NAMALWA (cell line): ENCODE measurements at places on chromosomes 7 and 10.

GRCh38 chr10:60314069-60314940 is 75.4 kb downstream of the ANK3 start:
- peak; percentile 22 for DNase-seq

DNA sequence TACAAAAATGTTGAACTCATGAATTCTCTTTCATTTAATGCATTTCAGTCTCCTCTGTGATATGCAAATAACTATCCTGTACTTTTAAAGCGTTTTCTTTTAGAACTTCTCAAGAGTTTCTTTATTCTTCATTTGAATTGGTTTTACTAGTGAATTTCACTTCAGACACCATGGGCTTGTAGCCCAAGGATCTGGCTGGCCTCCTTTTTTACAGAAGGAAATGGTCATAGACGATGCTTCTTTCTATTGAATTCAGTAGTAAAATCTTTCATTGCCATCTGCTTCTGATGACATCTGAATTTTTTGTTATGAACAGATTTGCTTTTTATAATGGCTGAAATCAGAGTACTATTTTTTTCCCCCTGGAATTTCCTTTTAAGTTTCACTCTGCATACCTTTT is 135.2 kb upstream of the ETV1 start:
- DNase-seq, result no peak

DNA sequence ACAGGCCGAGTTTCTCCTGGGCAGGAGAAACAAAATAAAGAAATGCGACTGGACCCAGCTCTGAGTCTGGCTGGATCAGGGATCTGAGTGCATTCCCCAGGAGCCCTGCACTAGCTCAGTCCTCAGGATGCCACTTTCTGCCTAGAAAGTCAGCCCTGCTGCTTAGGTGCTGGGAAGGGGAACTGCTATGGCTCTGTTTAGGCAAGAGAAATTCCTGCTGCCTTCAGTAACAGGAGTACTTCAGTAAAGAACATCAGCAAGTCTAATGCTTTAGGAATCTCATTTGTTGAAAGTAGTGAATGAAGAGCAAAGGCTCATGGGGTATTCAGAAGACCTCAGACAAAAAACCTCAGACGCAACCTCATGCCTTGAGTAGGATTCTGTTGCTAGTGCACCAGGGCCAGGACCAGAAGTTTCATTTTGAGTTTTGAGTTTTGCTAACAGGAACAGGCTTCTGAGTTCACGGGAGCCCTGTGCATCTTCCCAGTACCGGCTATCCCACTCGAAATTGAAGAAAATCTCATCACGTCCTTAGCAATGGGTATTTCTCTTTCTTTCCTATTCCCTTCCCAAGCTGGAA is 170.8 kb upstream of the CDCA7L start:
- no peak for DNase-seq

DNA sequence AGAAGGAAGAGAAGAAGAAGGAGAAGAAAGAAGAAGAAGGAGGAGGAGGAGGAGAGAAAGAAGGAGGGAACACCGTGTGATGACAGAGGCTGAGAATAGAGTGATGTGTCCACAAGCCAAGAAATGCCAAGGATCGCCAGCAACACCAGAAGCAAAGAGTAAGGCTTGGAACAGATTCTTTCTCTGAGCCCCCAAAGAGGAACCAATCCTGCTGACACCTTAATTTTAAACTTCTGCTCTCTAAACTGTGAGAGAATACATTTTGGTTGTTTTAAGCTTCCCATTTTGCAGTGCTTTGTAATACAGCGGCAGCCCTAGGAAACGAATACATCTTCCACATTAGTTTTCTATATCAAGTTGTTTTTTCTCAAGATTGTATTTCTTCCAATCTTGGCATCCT is 13.9 kb upstream of the WNT8B start:
- DNase-seq, result no peak

- no peak for DNase-seq
Observed at GRCh38 chr10:49055221-49055849, 60.0 kb downstream of the VSTM4 start.

DNA sequence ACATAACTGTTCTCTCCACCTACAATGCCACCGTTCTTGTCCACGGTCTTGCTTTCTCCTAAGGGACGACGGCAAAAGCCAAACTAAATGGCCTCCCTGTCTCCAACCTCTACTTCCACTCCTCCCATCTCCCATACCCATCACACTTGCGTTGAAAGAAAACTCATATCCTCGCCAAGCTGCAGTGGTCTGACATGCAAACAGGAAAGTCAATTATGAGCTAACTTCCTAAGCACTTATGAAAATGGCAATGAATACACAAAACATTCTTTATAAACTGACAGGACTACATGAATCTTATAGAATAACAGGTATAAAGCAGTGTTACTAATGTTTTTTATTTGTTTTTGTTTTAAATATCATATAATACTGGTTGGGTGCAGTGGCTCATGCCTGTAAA is 46.4 kb downstream of the TYW1B start:
- DNase-seq, result no peak

GRCh38 chr10:17244700-17245365 is 16.8 kb downstream of the VIM start:
- no peak for DNase-seq

- DNase-seq, result peak; percentile 60
Observed at GRCh38 chr10:74738985-74739567, 87.3 kb upstream of the KAT6B start.

- DNase-seq, result no peak
Observed at GRCh38 chr7:1737956-1738355, 67.9 kb downstream of the ELFN1 start.

GRCh38 chr10:62640411-62640810 is 164.1 kb upstream of the ADO start:
- no peak for DNase-seq

GRCh38 chr10:127048630-127049029 is 143.4 kb downstream of the DOCK1 start:
- DNase-seq, result no peak

GRCh38 chr10:20034732-20035131 is 218.5 kb downstream of the PLXDC2 start:
- no peak for DNase-seq

DNA sequence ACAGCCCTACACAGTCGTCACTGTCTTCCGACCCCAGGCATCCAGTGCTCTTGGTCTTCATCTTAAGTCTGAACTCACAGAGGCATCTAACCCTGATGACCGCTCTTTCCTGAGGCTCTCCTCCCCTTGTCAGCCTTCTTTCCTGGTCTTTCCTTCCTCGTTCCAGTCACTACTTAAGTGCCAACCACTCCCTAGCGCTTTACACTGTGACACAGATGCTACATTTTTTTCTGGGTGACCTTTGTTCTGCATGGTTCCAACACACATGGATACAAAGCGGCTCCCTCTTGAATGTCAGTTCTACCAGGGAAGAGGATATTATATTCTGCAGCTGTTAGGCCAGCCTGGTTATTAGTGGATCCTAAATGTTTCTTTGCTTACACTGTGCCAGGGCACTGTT is 12.7 kb downstream of the YWHAG start:
- DNase-seq, result no peak

GRCh38 chr10:65846541-65846940 is 1079.3 kb upstream of the LRRTM3 start:
- DNase-seq, result no peak

DNA sequence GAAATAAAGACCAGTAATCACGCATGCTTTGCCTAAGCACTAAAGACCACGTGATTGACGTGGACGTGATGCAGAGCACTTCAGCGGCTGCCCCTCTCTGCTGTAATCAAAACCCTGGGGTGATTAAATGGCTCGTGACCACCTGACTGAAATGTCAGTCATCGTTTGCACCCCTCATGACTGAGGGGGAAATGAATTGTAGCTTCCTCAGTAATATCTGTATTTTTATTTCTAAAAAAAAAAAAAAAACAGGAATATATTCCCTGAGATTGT is 148.1 kb upstream of the RSU1 start:
- DNase-seq, result no peak
